HuH-7.5 (cell line): ENCODE measurements at places on chromosomes 4 and X.

DNA sequence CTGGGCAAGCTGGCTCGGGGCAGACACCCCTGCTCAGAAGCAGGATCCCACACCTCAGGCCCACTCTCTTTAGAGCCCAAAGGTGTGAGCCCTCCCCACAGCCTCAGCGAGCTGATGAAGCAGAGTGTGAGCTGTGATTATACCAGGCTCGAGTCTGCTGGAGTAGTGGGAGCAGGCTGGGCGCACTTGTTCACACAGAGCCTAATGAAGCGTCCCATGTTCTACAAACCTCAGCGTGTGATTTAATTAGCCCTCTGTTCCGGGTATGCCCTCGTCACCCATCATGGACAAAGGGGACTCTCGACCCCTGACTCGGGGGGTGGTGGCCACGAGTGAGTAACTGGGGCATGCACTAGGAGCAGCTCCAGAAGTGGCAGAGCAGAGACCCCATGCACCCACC is 62.3 kb downstream of the PPP2R2C start:
- DNase-seq, result no peak

DNA sequence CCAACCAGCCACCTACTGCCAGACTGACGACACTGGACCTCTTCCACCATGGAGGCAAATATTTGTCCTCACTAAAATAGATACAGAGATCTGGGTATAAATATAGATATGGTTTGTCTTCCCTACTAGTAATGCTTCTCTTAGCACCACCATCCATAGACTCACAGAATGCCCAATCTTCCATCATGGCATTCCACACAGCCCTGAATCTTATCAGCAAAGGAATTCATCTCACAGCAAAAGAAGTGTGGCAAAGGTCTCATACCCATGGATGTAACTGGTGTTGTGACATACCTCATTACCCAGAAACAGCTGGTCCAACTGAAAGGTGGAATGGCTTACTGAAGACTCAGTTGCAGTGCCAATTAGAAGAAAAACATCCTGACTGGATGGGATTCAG is 47.2 kb upstream of the HS6ST2 start:
- no peak for DNase-seq

GRCh38 chr4:109739547-109739946 is 9.7 kb upstream of the PLA2G12A start:
- no peak for DNase-seq

GRCh38 chr4:151530230-151530629 is 121.3 kb downstream of the FHIP1A start:
- no peak for DNase-seq

GRCh38 chrX:71253253-71254091 is 468 bp downstream of the ZMYM3 start:
- DNase-seq, result peak; percentile 48

DNA sequence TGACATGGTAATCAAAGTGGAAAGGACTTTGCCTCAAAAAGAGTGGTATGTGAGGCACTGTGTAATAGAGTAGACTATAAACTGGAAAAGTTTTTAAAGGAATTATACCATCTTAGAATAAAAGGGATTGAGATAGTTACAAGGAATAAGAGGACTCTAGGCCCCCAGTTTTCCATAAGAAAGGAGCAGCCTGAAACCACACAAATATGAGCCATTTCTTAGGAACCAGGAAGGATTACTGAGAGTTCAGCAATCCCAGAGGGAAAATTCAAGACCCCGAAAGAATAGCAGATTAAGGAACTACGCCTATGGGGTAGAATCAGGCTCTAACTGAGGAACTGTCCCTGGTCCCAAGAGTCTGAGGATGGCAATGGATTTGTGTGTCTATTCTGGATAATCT is 1213.3 kb downstream of the C4orf33 start:
- no peak for DNase-seq

DNA sequence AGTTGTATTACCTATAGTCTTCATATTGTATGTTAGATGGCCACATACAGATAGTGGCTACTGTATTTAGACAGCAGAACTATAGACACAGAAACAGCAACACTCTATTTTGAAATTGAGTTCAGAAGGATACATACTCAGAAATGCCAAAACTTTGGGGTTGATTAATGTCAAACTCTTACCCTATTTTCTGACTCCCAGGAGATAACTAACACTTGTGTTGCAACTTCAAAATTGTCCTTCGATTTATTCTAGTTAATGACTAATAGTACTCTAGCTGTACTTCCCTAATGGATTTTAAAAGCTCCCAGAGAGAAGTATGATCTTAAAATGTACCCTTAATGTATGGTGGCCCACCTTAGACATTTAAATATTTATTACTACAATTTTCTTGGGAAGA is 229.9 kb upstream of the UGT8 start:
- DNase-seq, result no peak

GRCh38 chr4:20086799-20087521 is 164.7 kb upstream of the SLIT2 start:
- no peak for DNase-seq

DNA sequence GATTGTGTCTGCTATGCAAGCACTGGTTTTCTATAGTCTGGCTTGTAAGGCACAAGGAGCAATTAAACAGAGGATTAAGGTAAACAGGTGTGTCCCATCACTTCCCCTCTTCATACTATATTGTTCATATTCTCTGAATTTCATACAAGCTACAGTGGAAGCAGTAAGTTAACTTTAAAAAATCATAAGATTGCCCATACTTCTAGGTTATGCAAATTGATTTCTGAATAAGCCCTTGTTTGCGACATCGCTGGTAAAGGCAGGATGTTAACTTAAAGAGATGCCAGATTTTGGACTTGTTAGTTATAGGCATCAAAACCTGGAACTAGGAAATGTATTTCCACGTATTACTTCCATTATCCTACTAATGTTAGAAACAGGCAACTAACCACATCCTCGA is 1.0 kb upstream of the TMEM131L start:
- DNase-seq, result no peak

DNA sequence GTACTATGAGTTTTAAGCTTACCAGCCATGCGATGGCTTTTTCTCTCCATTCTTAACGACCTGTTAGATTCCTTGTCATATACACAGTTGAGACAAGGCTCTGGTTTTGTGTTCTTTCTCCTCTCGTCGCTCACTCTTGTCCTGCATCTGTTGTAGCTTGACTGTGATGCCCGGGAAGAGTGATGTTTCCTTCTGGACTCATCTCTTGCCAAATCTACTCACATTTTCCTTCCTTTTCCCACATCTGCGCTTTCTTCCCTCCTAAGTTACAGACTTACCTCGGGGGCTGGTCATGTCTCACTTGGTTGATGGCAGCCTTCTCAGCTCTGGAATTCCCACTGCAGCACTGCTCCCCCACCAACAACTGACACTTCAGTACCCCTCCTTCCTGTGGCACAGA is 4.8 kb upstream of the MAP7D3 start:
- no peak for DNase-seq

DNA sequence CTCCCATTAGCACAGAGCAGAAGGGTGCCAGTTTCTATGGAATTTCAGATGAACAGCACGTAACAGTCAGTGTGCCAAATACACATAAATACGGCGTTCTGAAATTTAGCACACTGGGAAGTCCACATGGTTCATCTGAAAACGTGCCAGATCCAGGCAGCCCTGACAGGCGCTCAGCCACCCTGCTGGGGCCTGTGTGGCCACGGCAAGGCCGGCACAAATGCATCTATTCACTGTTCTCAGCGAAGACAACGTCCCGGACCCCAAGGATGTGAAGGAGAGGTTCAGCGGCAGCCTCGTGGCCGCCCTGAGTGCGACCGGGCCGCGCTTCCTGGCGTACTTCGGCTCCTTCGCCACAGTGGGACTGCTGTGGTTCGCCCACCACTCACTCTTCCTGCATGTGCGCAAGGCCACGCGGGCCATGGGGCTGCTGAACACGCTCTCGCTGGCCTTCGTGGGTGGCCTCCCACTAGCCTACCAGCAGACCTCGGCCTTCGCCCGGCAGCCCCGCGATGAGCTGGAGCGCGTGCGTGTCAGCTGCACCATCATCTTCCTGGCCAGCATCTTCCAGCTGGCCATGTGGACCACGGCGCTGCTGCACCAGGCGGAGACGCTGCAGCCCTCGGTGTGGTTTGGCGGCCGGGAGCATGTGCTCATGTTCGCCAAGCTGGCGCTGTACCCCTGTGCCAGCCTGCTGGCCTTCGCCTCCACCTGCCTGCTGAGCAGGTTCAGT is 15.6 kb downstream of the DGKQ start:
- DNase-seq, result no peak

DNA sequence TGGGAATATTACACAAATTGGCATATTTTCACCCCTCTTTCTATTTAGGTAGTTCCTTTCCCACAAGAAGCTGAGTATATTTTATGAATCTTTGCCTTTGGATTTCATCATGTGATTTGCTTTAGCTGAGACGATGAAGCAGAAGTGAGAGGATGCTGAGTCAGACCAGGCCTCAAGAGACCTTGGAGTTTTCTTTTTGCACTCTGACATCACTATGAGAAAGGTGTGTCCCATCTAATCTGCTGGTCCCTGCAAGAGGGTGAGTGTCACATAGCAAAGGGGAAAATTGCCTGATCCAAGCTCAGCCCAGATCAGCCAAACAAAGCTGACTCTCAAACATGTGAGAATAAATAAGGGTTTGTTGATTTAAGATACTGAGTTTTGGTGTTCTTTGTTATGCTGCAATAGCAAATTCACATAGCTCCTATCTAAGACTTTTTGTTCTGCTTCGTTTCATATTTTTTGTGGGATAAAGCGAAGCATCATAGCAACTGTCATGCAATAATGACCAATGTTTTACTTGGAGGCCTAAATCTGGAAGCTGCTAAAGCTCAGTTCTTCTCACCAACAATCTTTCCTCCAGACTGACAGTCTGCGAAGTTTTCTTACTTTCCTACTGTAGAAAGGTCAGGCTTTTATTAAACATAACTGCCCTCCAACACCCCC is 176.9 kb downstream of the PDHA2 start:
- DNase-seq, result no peak

GRCh38 chr4:71202705-71203104 is 136.1 kb upstream of the SLC4A4 start:
- no peak for DNase-seq

DNA sequence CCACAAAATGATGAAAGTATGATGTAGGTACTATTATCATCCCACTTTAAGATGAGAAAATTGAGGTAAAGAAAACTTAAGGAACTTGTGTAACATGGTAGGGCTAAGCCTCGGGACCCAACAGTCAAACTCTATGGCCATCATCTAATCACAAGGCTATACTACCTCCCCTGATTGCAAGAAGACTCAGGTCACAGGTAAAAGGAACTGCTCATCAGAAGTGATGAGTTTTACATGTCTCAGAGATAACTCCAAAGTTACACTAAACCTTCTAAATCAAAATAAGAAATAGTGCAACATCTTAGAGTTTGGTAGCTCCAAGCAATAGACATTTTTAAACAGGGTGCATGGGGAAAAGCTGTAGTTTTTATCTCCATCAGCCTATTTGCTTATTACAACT is 96.5 kb upstream of the MYOZ2 start:
- DNase-seq, result no peak

DNA sequence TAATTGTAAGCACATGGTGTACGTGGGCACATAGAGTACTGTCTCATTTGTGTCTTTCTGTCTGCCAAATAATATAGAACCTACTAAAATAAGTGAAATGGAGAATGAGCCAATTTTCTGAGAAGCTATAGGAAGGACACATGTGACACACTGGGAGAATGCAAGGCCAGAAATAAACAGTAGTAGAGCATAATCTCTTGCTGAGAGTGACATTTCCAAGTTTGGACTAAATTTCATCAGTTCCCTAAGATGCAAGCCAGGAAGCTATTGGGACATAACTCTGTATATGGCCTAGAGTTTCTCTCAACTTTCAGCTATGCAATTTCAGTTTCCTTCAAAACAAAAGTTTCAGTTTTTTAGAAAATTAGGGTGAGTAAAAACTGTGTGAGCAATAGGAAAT is 638.7 kb downstream of the PCDH18 start:
- no peak for DNase-seq

DNA sequence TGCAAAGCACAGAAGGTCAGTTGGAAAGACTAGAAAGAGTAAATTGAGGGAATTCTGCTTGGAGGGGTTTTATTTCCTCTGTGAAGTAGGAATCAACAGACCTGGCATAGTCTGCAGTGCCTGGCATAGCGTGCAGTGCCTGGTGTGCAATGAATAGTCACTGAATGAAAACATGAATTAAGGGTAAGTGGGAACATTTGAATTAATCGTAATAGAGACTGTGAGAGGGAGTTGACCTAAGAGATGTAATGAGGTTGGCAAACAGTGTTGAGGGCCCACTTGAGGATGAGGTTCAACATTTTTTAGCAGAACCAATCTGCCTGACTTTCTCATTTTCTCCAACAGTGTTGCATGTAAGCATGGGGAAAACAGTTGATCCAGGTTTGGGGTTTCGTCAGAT is 377.2 kb upstream of the FTHL17 start:
- no peak for DNase-seq

DNA sequence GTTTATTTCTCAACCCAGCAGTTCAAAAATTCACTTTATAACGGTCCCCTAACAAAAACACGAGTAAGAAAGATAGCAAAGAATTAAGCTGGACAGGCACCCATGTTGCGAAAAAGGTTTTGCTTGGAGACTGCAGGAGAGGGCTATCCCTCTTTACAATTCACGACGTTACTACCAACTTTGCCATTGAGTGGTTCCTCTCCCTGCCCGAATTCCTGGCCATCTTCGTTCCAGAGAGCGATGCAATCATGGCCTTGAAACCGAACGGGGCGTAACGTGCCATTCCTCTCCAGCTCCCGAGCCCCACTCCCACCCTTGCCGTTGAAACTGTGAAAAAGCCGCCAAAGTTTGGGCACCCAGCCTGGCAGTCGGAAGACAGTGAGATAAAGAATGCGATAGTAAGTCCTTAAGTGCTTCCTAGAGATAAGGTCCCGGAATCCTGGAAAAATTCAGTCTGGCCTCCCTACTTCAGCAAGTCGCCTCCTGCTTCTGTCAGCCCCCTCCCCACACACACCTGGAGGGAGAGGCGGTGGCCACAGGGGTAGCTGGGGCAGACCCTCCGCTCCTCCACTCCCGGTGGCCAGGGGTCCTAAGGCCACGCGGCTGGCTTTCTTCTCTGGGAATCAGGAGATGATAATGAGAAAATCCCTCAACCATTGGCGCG is 65.2 kb downstream of the FBXO8 start:
- no peak for DNase-seq

GRCh38 chr4:28073860-28074555 is 1213.4 kb downstream of the STIM2 start:
- no peak for DNase-seq

- no peak for DNase-seq
These were observed 23.8 kb upstream of the TBC1D1 start for GRCh38 chr4:37867102-37867501.

GRCh38 chr4:152460488-152460887 is 75.4 kb downstream of the FBXW7 start:
- no peak for DNase-seq
